ENCODE measurements at places on chromosomes 12 and 14. TPM values are rescaled to one million over a fixed set of nuclear protein-coding genes. Genes with fewer than 3 reads are reported as not detected.

Gene KRT1
- polyA plus RNA-seq: 0.81 TPM

Gene BDKRB1
- polyA plus RNA-seq: 0.24 TPM

Gene GAS2L3
- 41.6 TPM for polyA plus RNA-seq

Gene CD163
- 14.0 TPM for polyA plus RNA-seq

Gene GPR132
- polyA plus RNA-seq: 1.9 TPM

Gene LTB4R2
- polyA plus RNA-seq: 4.5 TPM

Gene AKAP3
- 2.8 TPM for polyA plus RNA-seq

Gene SENP1
- polyA plus RNA-seq: 24.6 TPM

Gene TEX52
- 1.7 TPM for polyA plus RNA-seq

Gene TBX3
- polyA plus RNA-seq: 80.3 TPM

All from right lung (tissue), 10 donors.